Mesendoderm (in vitro differentiated cells): ENCODE measurements at places on chromosomes 12 and 14.

DNA sequence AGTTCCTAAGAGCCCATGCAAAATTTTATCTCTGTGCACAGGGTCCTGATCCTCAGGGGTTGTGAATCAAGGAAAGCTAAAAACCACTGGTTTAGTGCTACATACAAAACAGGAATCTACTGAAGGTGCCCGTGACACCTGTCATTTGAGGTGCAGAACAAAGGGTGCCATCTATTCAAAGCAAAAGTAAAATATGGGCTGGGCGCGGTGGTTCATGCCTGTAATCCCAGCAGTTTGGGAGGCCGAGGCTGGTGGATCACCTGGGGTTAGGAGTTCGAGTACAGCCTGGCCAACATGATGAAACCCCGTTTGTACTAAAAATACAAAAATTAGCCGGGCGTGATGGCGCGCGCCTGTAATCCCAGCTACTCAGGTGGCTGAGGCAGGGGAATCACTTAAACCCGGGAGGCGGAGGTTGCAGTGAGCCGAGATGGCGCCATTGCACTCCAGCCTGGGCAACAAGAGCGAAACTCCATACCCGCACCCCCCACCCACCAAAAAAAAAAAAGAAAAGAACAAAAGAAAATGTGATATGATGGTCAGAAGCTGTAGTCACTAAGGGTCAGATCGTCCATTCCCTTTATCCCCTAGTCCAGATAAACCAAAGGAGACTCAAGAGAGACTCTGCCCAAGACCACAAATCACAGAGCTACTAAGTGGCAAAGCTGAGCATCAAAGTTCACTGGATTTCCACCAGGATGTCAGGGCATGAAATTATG is 3.4 kb downstream of the PPTC7 start:
- no peak for DNase-seq

DNA sequence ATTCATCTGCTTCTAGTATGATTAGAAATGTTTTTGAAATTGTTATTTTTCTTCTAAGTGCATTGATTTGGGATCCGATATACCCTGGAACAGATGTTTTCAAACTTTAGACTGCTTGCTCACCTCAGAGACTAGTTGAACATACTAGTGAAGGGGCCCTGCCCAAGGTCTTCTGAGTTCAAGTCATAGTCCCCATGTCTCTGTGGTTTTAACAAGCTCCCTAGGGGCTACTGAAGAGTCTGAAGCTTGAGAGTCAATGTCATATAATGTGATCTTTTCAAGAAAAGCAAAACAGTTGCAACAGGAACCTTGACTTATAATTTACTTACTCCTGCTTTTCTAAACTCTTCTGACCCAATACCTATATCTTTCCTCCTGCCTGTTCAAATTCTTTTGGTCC is 7.5 kb upstream of the UBE2N start:
- no peak for DNase-seq

DNA sequence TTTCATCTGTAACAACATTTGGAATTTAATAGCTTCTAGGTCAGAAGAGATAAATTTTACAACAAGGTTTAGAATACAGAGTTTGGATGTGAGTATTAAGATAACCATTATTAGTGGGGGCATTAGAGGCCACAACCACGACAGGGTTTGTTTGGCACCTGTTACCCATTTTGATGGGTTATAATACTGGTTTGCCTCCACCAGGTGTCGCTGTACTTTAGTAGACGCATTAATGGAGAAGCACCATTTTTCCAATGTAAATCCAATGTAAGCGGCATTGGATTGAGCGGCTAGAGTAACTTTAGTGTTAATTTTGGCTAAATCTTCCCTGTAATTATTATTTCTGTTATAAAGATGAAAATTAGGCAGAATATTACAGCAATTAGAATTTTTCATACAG is 136.2 kb downstream of the SLCO1B3 start:
- DNase-seq = peak; percentile 57

GRCh38 chr12:8676651-8677050 is 14.0 kb upstream of the MFAP5 start:
- DNase-seq = no peak

DNA sequence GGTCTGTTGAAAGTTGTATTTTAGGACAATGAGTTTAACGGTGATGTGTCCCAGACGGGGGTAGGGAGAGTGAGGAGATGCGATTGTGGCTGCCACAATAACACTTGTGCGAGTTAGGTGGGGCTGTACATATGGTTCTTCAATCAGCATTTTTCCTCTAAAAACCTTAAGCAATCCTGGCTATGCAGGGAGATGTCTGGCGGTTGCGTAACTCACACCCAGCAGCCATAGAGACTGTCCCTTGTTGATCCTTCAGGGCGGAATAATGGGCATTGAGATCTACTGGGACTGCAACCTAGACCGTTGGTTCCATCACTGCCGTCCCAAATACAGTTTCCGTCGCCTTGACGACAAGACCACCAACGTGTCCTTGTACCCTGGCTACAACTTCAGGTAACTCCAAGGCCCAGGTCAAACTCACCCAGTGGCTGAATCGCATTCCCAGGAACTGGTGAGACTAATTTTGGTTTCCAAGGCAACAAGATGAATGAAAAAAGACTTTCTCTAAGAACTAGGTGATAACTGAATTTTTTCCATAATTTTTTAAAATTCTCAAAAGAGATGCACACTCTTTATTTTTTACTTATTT is 34.6 kb downstream of the P2RX7 start:
- peak; percentile 20 for DNase-seq
